Upper lobe of right lung (tissue), 1 donor: ENCODE measurements at places on chromosomes 1 and 21.
A peak's percentile ranks its signal among the peaks of the same experiment; 100 is the strongest.

- peaks cover 2% of the 10 kb centered on the region for H3K4me1 ChIP-seq
- DNase-seq = no peak
- no peaks in the 10 kb centered on the region for H3K27me3 ChIP-seq
- H3K36me3 ChIP-seq = no peaks in the 10 kb centered on the region
- no peak overlapping the region for H3K27ac ChIP-seq
- no peak overlapping the region for H3K4me3 ChIP-seq
Observed at GRCh38 chr1:55639526-55639925, 424.4 kb upstream of the USP24 start.

GRCh38 chr1:91513160-91513559, 12.5 kb downstream of the CDC7 start:
- H3K27ac ChIP-seq = no peak overlapping the region
- no peak for DNase-seq
- no peak overlapping the region for H3K4me3 ChIP-seq
- no peaks in the 10 kb centered on the region for H3K27me3 ChIP-seq
- H3K4me1 ChIP-seq = no peaks in the 10 kb centered on the region
- H3K36me3 ChIP-seq = no peaks in the 10 kb centered on the region

- no peaks in the 10 kb centered on the region for H3K4me1 ChIP-seq
- DNase-seq = no peak
- H3K27me3 ChIP-seq = no peaks in the 10 kb centered on the region
- H3K27ac ChIP-seq = no peak overlapping the region
Observed at GRCh38 chr1:168256164-168256563, 24.5 kb upstream of the TBX19 start.

- H3K4me1 ChIP-seq = no peaks in the 10 kb centered on the region
- H3K27me3 ChIP-seq = no peaks in the 10 kb centered on the region
- peaks cover 80% of the 10 kb centered on the region for H3K36me3 ChIP-seq
- H3K27ac ChIP-seq = no peak overlapping the region
Observed at GRCh38 chr21:41446586-41446985, 20.5 kb downstream of the MX1 start.

DNA sequence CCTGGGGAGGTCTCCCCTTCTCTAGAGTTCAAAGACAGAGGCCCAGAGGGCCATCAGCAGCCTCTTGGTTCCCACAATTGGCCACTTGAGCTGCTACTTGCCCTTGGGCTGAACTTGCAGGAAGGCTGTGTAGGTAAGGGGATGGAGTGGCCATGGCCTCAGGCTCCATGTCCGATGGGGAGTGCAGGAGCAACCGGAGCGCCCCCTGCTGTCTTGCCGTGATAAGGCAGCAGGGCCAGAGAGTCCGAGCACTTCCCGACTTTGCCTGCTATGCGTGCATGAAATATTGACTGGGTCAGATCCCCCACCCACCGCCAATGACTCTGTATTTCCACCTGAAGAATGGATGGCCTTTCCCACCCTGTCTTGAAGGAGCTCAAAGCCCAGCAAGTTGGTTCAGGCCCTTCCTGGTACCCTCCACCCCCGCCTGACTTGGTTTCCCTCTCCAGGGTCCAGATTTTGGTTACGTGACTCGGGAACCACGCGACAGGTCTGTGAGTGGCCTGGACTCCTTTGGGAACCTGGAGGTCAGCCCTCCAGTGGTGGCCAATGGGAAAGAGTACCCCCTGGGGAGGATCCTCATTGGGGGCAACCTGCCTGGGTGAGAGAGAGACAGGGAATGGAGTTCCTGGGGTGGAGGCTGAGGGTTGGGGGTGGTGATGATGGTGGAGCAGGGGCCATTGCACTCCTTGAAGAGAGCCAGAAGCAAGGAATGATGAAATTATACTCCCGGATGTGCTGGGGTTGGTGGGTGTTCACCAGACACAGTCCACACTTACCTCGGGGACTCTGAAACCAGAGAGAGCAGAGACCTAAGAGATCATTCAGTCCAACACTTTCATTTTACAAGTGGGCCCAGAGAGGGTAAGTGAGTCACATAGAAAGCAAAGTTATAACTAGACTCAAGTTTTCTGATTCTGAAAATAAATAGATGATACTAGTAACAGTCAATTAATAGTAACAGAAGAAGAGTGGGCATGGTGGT, 25.6 kb downstream of the PADI3 start:
- H3K27ac ChIP-seq = no peak overlapping the region
- H3K4me1 ChIP-seq = no peaks in the 10 kb centered on the region
- no peaks in the 10 kb centered on the region for H3K36me3 ChIP-seq
- peaks cover 11% of the 10 kb centered on the region for H3K27me3 ChIP-seq
- no peak overlapping the region for H3K4me3 ChIP-seq

DNA sequence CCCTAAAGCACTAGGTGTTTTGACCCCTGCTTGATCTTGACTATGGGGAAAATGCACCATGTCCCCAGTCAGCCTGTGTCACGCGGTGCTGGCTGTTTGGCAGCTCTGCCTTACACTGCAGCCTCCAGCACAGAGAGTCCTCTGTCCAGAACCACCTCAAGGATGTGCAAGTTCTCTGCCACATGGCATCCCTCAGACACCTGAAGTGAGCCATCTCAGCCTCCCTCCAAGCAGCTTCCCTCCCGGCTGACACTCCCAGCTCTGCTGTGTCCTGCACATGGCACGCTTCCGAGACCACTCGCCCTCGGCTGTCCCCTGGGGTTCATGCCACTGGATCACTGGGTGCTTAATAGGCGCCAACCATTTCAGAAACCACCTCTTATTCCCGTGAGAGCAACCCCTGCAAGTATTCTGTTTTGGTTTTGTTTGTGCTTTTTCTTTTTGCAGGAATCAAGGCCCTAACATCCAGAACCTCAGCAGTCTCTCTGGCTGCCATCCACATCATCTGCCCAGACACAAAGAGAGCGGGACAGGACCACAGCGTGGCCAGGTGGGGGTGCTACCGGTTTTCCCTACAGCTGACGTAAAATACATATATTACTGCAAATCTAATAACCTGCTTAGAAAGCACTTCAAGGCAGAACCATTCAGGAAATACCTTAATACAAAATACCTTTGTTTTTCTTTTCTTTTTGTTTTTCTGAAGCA, 45.7 kb downstream of the CAPZB start:
- no peaks in the 10 kb centered on the region for H3K36me3 ChIP-seq
- H3K4me1 ChIP-seq = peaks cover 83% of the 10 kb centered on the region
- peak overlapping the region; percentile 86 for H3K27ac ChIP-seq
- H3K27me3 ChIP-seq = no peaks in the 10 kb centered on the region
- H3K4me3 ChIP-seq = no peak overlapping the region

GRCh38 chr21:37130971-37131370, 57.9 kb downstream of the TTC3 start:
- DNase-seq = no peak
- H3K27ac ChIP-seq = no peak overlapping the region
- peaks cover 96% of the 10 kb centered on the region for H3K36me3 ChIP-seq
- H3K27me3 ChIP-seq = no peaks in the 10 kb centered on the region

DNA sequence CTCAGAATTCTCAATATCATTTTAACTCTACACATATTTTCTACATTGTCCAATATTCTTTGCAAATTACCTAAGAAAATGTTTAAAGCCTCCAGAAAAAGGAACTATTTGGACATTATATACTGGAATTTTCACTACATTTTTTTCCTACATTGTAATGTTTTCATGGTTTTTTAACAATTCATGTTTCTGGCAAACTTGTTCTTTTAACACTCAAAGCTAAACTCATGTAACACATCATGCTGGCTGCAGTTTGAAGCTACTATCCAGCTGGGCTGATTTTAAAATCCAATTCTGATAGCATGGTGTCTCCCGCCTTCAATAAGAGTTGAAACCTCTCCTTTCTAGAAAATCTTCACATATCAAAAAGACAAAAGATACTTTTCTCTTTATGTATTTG, 52.0 kb downstream of the TGFBR3 start:
- H3K36me3 ChIP-seq = no peaks in the 10 kb centered on the region
- no peak overlapping the region for H3K4me3 ChIP-seq
- H3K4me1 ChIP-seq = peaks cover 34% of the 10 kb centered on the region
- no peak for DNase-seq
- H3K27me3 ChIP-seq = no peaks in the 10 kb centered on the region

DNA sequence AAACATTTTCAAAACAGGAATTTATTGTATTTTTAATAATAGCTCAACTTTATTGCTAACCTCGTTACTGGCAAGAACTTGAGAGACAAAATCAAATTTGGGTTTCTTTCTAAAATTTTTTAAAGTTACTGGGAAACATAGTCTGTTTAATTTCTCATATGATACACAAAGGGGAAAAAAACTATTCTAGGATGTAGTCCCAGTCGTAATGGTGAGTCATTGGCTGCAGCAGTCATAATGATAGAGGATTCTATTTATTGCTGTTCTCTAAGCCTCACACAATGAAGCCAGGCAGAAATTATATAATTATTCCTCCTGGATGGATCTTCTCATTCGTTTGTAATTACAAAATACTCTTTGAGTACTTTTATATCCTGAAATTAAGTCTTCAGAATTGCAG, 326.5 kb upstream of the SGIP1 start:
- DNase-seq = no peak
- no peaks in the 10 kb centered on the region for H3K36me3 ChIP-seq
- no peak overlapping the region for H3K4me3 ChIP-seq
- H3K27ac ChIP-seq = no peak overlapping the region
- H3K27me3 ChIP-seq = no peaks in the 10 kb centered on the region

GRCh38 chr1:118993700-118994026, 5.5 kb upstream of the TBX15 start:
- no peak overlapping the region for H3K4me3 ChIP-seq
- no peaks in the 10 kb centered on the region for H3K36me3 ChIP-seq
- peaks cover 100% of the 10 kb centered on the region for H3K27me3 ChIP-seq

- no peaks in the 10 kb centered on the region for H3K27me3 ChIP-seq
- no peak overlapping the region for H3K27ac ChIP-seq
- H3K4me3 ChIP-seq = no peak overlapping the region
- no peaks in the 10 kb centered on the region for H3K36me3 ChIP-seq
- H3K4me1 ChIP-seq = peaks cover 8% of the 10 kb centered on the region
- no peak for DNase-seq
Observed at GRCh38 chr1:201409440-201409839, 10.3 kb upstream of the LAD1 start.

- no peak overlapping the region for H3K27ac ChIP-seq
- H3K4me1 ChIP-seq = no peaks in the 10 kb centered on the region
- DNase-seq = no peak
- H3K27me3 ChIP-seq = no peaks in the 10 kb centered on the region
- H3K4me3 ChIP-seq = no peak overlapping the region
- H3K36me3 ChIP-seq = no peaks in the 10 kb centered on the region
Observed at GRCh38 chr1:215888159-215888558, 321.1 kb downstream of the KCTD3 start.

DNA sequence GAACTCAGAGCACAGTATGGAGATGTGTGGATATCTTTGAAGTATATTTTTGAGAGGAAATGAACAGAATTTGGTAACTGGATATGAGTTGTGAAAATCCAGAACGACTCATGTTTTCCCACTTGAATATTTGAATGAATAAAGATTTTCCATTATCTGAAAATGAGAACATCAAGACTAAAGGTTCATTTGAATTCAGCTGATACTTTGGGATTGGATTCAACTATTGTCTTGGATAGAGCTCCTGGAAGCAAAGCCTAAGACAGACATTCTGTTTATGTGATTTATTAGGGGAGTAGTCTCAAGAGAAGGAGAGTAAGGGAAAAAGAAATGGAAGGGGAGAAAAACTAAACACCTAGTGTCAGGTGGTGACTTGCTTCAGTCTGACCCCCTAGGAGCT, 256.0 kb upstream of the LYPLAL1 start:
- H3K4me1 ChIP-seq = no peaks in the 10 kb centered on the region
- no peak for DNase-seq
- H3K27me3 ChIP-seq = no peaks in the 10 kb centered on the region
- H3K36me3 ChIP-seq = no peaks in the 10 kb centered on the region

DNA sequence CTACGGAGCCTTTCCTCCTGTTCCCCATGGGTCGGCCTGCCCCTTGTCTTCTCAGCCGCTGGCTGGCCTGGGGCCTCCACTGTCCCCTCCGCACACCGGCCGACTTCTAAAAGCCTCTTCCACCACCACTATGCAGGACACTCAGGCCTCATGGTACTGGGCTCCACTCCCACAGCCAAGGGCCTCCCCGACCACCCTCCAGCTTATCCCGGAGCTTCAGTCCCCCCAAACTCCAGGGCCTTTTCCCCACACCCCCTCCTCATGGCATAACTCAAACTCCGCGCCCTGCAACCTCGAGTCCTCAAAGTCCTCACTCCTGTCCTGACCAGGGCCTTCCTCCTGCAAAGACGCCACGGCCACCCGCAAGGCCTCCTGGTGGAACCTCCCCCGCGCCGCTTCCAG, 2.0 kb downstream of the LRRC41 start:
- peak overlapping the region; percentile 98 for H3K4me3 ChIP-seq
- peaks cover 17% of the 10 kb centered on the region for H3K36me3 ChIP-seq
- peak overlapping the region; percentile 98 for H3K27ac ChIP-seq
- H3K4me1 ChIP-seq = peaks cover 31% of the 10 kb centered on the region

DNA sequence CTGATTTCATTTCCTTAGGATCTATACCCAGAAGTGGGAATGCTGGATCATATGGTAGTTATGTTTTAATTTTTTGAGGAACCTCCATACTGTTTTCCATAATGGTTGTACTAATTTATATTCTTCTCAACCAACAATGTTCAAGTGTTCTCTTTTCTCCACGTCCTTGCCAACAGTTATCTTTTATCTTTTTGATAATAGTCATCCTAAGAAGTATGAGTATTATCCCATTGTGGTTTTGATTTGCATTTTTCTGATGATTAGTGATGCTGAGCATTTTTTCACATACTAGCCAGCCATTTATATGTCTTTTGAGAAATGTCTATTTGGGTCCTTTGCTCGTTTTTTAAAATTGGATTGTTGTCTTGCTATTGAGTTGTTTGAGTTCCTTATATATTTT, 38.5 kb downstream of the ABCD3 start:
- H3K27ac ChIP-seq = no peak overlapping the region
- H3K4me3 ChIP-seq = no peak overlapping the region
- no peaks in the 10 kb centered on the region for H3K27me3 ChIP-seq
- H3K36me3 ChIP-seq = peaks cover 3% of the 10 kb centered on the region
- H3K4me1 ChIP-seq = no peaks in the 10 kb centered on the region

GRCh38 chr1:181324797-181325616, 158.3 kb upstream of the CACNA1E start:
- H3K27me3 ChIP-seq = peaks cover 6% of the 10 kb centered on the region
- no peak for DNase-seq
- no peak overlapping the region for H3K4me3 ChIP-seq
- H3K4me1 ChIP-seq = no peaks in the 10 kb centered on the region
- no peak overlapping the region for H3K27ac ChIP-seq
- no peaks in the 10 kb centered on the region for H3K36me3 ChIP-seq

GRCh38 chr21:40173816-40174215, 306.6 kb downstream of the PCP4 start:
- H3K4me1 ChIP-seq = no peaks in the 10 kb centered on the region
- no peak for DNase-seq
- H3K27ac ChIP-seq = no peak overlapping the region

- no peak overlapping the region for H3K27ac ChIP-seq
- no peak for DNase-seq
- peaks cover 46% of the 10 kb centered on the region for H3K27me3 ChIP-seq
Observed at GRCh38 chr1:22628698-22629444, 7.6 kb upstream of the C1QA start.

GRCh38 chr1:203428981-203429599, 46.5 kb upstream of the PRELP start:
- no peaks in the 10 kb centered on the region for H3K36me3 ChIP-seq
- peaks cover 5% of the 10 kb centered on the region for H3K4me1 ChIP-seq
- no peak overlapping the region for H3K27ac ChIP-seq
- DNase-seq = no peak
- no peak overlapping the region for H3K4me3 ChIP-seq
